ENCODE measurements at places on chromosomes 13 and 19.

DNA sequence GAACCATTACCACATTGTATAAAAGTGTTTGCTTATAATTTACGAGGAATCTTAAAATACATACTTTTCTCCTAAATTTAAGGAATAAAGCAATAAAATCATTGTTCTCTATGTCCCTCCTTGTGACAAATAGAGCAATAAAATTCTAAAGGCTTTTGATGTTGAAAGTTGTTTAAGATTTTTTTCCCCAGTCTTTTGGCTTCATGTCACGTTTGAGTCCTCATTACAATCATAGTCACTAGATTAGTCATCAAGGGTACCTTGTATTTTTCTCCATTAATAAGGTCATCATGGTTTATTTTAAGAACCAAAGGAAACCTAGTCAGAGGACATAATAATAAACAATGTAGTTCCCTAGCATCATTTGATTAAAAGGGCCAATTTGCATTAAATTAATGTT, 3.2 kb downstream of the WBP4 start:
- DNase-seq = no peak

DNA sequence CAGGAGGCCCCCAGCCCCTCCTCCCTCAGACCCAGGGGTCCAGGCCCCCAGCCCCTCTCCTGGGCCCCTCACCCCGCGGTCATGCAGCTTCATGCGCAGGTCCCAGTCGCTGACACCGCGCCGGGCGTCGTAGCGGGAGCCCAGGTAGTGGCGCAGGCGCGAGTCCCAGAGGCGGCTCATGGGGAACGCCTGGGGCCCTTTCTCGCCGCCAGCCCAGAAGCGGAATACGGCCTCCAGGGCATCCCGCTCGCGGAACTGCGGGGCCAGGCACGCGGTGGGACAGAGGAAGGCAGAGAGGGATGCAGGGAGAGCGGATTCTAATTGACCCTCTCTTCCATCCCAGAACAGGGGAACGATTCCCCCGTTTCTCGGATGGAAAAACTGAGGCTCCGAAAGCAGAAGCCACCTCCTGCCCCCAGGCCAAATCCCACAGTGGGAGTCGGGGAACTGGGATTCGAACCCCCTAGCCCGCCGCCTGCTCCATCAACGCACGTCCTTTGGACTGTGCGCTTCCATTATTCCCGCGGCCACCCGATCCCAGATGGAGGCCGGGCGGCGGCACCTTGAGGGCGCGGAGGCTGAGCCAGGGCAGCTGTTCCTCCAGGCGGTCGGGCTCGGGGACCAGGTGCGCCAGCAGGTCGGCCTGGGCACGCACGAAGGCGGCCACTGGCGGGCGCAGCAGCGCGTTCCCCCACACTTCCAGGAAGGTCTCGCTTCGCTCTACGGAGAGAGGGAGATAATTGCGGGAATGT, 4.2 kb upstream of the TNNI3 start:
- DNase-seq = no peak

DNA sequence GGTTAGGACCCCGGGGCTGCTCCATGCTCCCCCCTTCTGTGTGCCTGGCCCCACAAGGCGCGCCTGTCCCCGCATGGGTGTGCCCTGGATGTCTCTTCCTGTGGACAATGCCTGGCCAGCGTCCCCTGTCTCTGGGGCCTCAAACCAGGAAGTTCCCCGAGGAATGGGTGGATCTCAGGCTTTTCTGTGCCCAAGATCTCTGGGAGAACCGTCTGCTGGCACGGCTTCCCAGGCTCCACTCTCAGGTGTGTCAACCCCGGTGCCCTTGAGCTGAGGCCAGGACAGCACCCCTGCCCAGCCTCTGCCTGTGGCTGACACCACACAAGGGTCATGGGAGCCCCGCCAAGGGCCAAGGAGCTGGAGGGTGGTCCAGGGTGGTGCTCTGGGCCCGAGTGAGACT, 15.7 kb downstream of the ZNF444 start:
- DNase-seq = no peak

- no peak for DNase-seq
These were observed 971 bp upstream of the ANKRD10 start for GRCh38 chr13:110915874-110916206.

- DNase-seq = no peak
These were observed 79.3 kb upstream of the GPR183 start for GRCh38 chr13:99386495-99386894.

GRCh38 chr13:103184413-103184812, 118.2 kb upstream of the SLC10A2 start:
- DNase-seq = no peak

DNA sequence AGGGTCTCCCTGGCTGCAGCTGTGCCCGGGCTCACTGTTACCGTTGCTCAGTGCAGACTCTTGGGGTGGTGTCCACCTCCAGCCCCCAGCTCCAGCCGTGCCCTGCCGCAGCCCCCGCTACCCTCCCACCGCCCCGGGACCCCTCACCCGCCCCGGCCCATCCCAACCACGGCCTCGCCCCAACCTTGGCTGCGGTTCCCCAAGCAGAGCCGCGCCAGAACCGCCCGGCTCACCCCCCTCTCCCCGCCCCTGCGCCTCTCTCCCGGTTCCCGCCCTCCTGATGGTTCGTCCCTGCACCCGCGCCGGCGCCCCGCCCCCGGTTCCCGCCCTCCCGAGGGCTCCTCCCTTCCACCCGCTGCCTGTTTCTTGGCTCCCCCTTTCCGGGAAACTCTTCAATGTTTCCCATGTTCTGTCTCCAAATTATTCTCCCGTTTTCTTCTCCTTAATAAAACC, 40.3 kb downstream of the ANKRD10 start:
- DNase-seq = no peak

DNA sequence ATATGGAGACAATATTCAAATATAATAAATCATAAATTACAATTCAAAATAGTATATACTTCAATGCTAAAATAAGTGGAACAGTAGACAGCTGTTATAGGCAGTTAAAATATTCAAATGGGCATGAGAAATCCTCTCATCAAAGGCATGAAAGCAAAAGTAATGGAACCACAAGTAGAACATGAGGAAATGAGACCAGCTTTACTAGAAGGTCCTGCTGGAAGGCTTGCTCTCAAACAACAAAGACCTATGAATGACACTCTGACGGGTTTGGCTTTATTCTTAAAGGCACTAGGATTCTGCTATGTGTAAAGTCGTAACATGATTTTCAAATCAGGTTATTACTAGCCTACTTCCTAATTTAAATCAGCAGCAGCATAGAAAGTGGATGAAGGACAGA, 148.1 kb downstream of the VWA8 start:
- no peak for DNase-seq

DNA sequence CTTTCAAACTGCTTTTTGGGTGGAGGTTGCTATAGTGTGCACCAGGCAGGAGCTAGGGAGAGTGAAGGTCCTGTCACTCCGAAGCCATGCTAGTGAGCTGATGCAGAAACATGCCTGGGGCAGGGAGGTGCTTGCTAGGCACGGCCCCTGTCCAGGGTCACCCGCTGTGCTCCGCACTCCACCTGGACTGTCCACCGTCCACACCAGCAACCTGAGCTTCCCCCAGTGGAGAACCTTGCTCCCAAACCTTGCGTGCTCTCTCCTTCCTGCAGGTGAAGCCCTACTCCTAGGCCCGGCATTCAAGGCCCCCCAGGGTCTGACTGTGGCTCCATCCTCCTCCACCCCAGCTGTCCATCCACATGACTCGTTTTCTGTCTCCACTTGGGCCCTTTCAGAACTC, 12.3 kb downstream of the SLC15A1 start:
- DNase-seq = no peak

- no peak for DNase-seq
These were observed 90.9 kb downstream of the SIPA1L3 start for GRCh38 chr19:37997911-37998344.

- DNase-seq = no peak
These were observed 15.9 kb upstream of the ELAVL1 start for GRCh38 chr19:8021374-8021773.

- DNase-seq = no peak
These were observed 31.2 kb upstream of the TEX29 start for GRCh38 chr13:111289251-111289650.

DNA sequence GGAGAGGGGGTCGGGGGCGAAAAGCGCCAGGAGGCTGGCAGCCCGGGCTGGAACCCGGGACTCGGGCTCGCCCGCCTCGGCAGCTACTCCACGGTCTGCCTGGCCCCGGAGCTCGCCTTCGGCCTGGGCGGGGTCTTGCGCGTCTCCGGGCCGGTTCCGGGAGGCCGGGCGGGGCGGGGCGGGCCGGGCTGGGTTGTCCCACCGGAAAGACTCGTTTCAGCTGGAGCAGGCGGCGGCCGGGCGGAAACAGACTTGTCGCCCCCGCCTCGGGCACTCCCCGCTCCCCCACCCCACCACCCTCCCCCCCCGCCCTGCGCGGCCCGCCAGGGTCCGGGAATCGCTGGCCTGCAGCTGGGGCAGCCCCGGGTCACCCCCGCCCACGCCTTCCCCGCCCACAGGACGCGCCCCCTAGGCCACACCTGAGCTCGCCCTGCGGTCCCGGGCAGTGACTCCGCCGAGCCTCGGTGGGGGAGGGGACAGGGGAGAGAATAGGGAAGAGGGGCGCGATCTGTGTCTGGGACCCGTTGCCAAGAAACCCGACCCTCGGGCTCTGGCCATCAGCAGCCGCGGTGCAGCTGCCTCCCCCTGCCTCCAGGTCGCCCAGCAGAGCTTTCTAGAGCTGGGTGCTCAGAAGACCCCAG, 109.4 kb downstream of the KCTD15 start:
- no peak for DNase-seq

DNA sequence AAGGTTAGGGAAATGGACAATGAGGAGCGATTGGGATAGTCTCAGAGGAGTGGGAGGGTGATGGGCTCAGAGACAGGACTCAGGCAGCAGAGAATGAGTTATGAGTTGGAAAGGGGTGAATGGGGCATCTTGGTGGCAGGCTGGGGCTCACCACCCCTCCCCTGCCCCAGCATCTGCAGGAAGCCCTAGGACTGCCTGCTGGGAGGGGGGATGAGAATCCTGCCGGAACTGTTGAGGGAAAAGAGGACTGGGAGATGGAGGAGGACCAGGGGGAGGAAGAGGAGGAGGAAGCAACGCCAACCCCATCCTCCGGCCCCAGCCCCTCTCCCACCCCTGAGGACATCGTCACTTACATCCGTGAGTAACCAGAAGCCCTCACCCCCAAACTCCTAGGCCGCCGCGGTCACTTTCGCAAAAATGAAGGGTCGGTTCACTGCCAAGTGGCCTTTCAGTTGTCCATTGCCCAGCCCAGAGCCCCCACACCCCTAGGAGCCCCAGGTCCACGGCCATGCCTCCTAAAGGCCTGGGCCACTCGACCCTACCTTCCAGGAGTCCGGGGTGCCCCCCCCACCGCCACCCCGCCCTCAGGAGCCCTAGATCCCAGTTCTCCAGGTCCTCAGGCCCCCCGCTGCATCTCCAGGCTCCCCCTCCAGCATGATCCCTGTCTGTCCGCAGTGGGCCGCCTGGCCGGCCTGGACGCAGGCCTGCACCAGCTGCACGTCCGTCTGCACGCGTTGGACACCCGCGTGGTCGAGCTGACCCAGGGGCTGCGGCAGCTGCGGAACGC, 764 bp downstream of the CLEC11A start:
- DNase-seq = no peak

Data from activated naive CD4-positive, alpha-beta T cell (primary cell).